ENCODE measurements at places on chromosomes 3 and 15. TPM values are rescaled to one million over a fixed set of nuclear protein-coding genes. Genes with fewer than 3 reads are reported as not detected.
A peak's percentile ranks its signal among the peaks of the same experiment; 100 is the strongest.

GRCh38 chr15:82543160-82543559, 2.9 kb upstream of the RPS17 start:
- peak; percentile 39 for DNase-seq

DNA sequence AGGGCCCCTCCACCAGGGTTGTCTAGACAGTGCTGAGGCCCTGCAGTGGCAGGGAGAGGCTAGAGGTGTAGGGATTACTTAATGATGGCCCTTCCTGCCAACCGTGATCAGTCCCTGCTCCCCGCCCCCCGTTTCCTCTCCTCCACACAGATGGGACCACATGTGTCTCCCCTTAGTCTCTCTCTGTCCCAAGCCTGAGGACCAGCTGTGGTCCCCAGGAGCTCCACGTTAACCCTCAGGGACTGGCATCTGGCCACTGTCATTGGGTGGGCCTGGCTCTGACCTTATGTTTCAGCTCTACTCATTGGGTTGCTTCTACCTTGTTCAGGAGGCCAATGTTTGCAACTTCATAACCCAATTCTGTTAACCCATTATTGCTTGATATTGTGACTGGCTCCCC, 6.0 kb upstream of the ALPK3 start:
- DNase-seq = no peak

Gene LRRC49
- total RNA-seq = 13.8 TPM

Gene HRG
- 0.04 TPM for total RNA-seq

Gene ZBTB47
- 25.9 TPM for total RNA-seq

DNA sequence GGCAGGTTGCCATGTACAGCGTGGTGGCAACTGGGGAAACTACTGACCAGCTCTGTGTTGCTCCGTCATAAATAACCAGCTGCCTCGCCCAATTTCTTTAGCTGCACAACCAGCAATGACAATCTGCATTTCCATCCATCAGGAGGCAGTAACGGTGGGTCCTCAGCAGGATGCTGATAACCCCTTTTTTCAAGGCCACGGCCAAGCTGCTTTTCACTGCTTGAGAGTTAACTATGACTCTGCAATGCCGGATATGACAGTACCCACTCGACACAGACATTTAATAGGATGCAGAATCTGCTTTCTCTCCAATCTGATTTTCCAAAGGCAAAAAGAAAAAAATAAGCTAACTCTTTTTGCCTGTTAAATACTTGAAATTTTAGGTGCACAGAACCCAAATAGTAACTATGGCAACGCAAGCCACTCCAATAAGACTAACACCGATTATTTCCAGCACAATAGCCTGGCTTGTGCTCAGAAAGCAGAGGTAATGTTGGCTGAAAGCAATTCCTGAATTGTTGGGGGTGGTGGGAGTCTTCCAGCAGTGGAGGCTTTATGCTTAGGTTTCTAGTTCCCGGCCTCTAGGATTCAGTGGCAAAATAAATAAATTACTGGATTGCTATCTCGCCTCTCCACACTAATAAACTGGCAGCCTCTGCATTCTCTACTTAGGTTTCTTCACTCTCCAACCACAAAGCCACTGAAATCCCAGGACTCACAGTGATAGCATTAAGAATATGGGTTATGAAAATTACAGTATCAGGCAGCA, 31.2 kb upstream of the SRGAP3 start:
- peak; percentile 88 for DNase-seq

Gene NT5DC2
- 52.0 TPM for total RNA-seq

Gene FAIM
- total RNA-seq = 12.7 TPM

- no peak for DNase-seq
Measured at GRCh38 chr3:152729906-152730305, 105.0 kb upstream of the P2RY1 start.

DNA sequence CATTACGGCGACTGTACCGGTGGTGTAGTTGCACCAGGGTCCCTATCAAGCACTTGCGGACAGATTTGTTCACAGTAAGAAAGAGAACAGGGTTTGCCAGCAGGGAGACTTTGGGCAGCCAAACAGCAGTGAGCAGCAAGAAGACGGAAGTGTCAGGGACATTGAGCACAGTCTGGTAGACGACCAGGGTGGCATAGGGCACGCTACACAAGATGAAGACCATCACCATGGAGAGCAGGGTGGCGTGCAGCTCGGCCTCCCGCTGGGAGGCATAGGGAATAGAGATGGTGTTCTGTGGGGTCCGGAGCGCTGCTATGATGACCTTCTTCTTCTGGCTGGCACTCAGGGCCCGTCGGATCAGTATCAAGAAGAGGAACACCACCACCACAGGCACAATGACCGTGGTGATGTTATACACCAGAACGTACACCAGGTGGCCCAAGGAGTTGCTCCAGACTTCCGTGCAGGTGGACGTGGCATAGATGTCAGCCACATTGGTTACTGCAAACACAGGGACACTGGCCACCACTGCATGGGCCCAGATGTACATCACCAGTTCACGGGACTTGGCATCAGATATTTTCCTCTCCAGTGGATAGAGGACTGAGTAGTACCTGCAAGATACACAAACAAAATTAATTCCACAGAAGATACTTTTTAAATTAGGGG, 19.1 kb upstream of the FSIP1 start:
- no peak for DNase-seq

DNA sequence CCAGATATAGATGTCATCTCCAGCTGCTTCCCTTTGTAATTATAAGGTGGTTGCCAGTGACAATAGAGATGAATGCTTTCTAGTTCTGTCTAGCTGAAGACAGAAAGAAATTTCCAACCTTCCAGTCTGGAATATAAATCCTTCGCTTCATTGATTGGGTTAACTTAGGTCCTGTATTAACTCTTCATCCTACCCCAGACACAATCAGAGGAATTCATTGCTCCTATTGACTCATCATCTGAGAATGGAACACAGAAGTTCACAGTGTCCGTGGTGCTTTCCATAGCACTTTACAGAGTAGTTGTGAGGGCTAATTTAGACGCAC, 241.4 kb downstream of the NFKBIZ start:
- peak; percentile 11 for DNase-seq

Gene ANKDD1A
- total RNA-seq = 3.5 TPM

DNA sequence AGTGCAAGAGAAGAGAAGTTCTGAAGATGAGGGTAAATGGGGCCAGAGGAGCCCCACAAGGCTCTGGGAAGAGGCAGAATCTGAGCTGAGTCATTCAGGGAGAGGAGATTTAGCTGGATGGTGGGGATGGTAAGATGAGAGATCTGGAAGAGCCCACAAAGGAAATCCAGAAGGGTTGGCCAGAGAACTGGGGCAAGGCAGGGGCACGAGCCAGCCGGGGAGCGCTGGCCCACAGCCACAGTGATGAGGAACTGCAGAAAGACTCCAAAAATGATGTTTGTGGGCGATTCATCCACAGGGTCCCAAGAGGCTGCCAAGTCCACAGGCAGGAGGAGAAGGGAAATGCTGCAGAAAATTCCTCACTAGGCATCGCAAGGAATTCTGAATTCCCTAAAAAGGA, 75.9 kb upstream of the ATP2B2 start:
- no peak for DNase-seq

Gene CHP1
- 46.9 TPM for total RNA-seq

DNA sequence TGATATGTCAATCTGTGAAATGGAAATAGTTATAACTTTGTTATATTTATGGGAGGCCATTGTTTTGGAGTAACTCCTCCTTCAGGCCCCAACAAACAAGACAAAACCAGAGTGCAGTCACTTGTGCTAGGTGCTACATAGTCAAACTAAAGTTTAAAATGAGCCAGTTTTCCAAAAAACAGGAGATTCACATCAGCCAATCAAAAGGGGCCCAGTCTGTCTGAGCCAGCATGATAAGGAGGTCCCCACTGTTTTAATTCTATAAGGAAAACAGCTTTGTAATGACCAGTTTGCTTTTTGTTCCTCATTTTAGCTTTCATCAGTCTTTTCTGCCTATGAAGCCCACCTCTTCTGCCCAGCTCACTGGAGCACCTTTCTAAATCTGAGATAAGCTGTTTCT, 94.7 kb upstream of the SLC7A14 start:
- no peak for DNase-seq

Gene CAMKV
- total RNA-seq = 0.22 TPM

DNA sequence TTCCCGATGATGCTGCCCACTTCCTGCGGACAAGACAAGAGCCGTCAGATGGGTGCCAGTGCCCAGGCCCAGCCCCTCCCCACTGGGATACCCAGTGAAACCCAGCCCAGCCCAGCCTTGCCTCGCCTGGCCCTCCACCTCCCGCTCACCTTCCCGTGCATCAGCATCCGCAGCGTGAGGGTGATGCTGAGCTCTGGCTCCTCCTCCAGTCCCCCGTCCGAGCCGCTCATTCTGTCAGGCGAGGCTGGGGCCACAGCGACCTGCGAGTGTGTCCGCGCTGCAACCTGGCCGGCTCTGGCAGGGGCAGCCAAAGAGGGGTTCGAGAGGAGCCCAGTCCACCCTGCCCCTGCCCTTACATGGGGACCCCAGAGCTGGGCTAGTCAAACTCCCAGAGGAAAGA, 5.8 kb downstream of the GPR62 start:
- no peak for DNase-seq

DNA sequence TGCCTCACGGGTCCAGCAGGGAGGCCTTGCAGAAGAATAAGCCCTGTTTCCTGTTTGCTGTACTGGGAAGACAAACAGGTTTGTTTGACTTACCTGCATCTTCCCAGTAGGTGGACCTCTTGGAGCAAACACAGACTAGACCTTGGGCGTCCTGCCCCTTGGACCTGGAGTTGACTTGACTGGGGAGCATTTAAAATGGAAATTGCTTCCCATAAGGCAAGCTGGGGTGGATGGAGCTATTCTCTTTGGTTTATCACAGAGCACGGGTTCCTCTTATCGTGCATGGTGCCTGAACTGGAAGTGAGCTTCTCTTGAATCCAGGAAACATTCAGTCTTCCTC, 151.4 kb downstream of the RPLP1 start:
- DNase-seq = no peak

- no peak for DNase-seq
Measured at GRCh38 chr3:16467393-16467792, 46.1 kb downstream of the RFTN1 start.

Gene GLDN
- 0.84 TPM for total RNA-seq

DNA sequence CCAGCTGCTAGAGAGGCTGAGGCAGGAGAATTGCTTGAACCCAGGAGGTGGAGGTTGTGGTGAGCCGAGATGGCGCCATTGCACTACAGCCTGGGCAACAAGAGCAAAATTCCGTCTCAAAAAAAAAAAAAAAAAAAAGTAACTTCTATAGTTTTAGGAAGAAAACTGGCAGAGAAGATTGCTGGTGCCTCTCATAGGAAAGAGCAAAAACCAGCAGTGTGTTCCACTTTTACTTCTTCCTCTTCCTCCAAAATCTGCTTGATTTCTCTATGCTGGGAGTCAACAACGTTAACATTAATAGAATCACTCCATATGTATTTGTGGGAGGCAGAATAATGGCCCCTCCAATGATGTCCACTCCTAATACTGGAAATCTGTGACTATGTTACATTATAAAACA, 12.5 kb upstream of the NR1D2 start:
- DNase-seq = no peak

GRCh38 chr3:156957715-156958114, 131.6 kb downstream of the LEKR1 start:
- DNase-seq = no peak

GRCh38 chr3:108414007-108414406, 96.4 kb downstream of the MYH15 start:
- peak; percentile 18 for DNase-seq

DNA sequence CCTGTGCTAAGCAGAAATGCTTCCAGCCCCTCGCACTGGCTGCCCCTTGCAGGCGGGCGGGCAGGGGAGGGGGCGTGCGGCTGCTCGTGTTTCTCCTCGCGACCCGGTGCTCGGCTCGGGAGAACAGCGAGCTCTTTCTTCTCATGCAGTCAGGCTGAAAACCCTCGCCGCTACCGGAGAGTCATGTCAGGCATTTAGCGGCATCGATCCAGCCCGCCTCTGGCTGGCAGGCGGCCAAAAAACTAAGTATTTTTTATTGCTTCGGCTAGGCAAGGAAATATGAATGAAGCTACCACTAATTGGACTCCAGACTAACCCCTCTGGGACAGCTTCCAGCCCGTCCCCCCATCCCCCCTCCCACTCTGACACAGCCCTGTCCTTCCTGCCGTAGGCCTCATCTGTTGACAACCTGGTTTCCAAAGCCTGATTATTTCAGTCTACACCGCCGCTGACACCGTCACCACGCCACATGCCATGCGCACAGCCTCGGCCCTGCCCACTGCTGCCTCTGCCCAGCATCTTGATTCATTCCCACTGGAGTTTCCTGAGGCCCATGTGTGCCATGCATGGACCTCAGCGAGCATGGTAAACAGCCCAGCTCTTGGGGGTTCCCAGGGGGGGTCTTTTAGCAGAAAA, 35.3 kb downstream of the TLE3 start:
- DNase-seq = peak; percentile 92

Gene HYKK
- 4.0 TPM for total RNA-seq

GRCh38 chr3:151407928-151408327, 23.4 kb upstream of the P2RY12 start:
- no peak for DNase-seq

Gene FAN1
- total RNA-seq = 25.5 TPM

Gene SV2B
- 3.1 TPM for total RNA-seq

- DNase-seq = peak; percentile 78
Measured at GRCh38 chr3:50474717-50475116, 28.7 kb downstream of the CACNA2D2 start.

GRCh38 chr15:30979457-30979856, 12.0 kb downstream of the MTMR10 start:
- peak; percentile 27 for DNase-seq

Gene SLC27A2
- total RNA-seq = 0.18 TPM

Gene CTDSPL2
- total RNA-seq = 68.8 TPM

- peak; percentile 32 for DNase-seq
Measured at GRCh38 chr3:56624725-56625124, 58.3 kb downstream of the TASOR start.

DNA sequence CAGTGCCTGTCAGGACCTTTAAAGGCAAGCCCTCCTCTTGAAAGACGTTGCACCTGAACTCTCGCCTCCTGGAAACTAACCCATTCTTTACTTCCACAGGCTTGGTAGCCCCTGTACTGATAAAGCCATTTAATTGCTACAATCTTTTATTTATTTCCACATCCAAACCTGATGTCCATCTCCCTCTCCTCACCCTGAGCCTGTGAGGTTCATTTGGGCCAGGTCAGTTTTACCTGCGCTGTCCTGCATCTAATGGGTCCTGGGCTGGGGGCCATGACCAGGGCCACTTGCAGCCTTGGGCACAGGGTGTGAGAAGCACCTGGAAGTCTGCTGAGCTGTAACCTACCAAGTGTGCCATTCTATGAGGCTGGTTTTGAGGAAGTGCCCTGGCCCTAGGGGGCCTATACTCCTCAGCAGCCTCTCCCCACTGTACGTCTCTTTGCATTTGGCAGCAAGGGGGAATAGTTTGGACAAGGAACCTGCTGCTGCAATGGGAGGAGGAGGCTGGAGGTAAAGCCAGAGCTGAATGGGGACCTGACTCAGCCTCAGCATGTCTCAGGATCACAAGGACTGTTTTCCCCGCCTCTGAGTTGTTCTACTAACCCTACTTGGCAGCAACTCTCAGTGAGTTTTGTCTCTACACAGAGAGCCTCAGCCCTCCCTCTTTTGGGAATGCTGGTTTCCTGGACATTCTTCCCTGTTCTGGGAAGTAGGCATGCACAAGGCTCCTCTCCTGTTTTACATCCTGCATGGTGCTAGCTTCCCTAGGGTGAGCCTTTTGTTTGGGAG, 53.8 kb downstream of the WDR76 start:
- peak; percentile 42 for DNase-seq

GRCh38 chr15:89367485-89368451, 33.1 kb upstream of the POLG start:
- DNase-seq = peak; percentile 35

Gene PARP15
- 3.2 TPM for total RNA-seq

GRCh38 chr15:69532856-69533255, 80.2 kb downstream of the RPLP1 start:
- DNase-seq = no peak

Gene FOXB1
- not detected for total RNA-seq
